Right cardiac atrium (tissue), 5 donors: ENCODE measurements at places on chromosomes 12 and 14. TPM values are rescaled to one million over a fixed set of nuclear protein-coding genes. Genes with fewer than 3 reads are reported as not detected.

GRCh38 chr12:68410018-68410660, 78.0 kb upstream of the MDM1 start:
- DNase-seq, result no peak

DNA sequence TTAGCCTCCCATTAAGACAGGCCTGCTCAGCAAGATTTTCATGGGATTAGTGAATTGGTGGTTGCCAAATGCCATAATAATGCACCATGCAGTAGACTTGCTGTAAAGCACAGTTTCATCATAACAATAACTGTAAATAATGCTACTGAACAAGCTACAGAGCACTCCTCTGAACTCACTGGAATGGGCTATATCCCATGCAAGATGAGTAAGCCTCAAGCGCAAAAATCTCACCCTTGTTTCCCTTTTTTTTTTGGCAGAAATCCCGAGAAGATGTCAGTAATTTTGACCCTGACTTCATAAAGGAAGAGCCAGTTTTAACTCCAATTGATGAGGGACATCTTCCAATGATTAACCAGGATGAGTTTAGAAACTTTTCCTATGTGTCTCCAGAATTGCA, 145.9 kb upstream of the HIF1A start:
- no peak for DNase-seq

- no peak for DNase-seq
Measured at GRCh38 chr12:116392061-116392460, 114.6 kb upstream of the MED13L start.

DNA sequence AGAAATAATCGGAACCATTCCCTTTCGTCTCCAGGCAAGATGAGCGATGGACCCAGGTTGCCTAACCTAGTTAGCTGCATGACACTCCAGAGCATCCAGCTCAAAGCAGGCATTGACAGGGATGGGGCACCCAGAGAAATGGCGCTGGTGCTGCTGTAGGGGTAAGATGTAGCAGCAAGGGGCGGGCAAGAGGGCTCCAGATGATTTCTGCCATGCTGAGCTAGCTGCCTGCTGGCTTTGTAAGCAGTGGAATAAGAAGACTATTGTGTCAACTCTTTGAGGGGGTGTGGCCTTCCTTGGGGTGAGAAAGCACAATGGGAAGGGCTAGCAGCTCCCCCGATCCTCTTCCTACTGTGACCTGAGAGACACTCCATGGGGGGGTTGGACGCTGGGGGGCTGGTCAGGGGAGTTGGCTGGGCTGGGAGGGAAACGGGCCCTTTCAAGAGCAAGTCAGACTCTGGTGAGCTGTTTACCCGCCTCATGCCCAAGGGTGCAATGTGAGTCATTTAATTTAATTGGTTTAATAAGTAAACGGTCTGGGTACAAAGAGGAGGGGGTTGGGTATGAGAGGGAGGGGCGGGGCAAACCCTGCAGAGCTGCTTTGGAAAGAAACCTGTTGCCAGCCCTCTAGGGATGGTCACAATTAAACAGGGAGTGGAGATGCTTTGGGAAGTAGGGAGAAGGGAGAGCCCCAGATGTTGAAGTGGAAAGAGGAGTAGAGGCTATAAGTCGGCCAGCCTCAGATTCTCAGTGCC, 50.5 kb downstream of the B4GALNT3 start:
- DNase-seq, result no peak

GRCh38 chr14:50823762-50824636, 7.0 kb downstream of the NIN start:
- DNase-seq, result no peak

GRCh38 chr14:104278214-104278534, 139.8 kb downstream of the KIF26A start:
- no peak for DNase-seq

GRCh38 chr14:102094101-102094500, 7.3 kb upstream of the HSP90AA1 start:
- DNase-seq, result peak; percentile 35

DNA sequence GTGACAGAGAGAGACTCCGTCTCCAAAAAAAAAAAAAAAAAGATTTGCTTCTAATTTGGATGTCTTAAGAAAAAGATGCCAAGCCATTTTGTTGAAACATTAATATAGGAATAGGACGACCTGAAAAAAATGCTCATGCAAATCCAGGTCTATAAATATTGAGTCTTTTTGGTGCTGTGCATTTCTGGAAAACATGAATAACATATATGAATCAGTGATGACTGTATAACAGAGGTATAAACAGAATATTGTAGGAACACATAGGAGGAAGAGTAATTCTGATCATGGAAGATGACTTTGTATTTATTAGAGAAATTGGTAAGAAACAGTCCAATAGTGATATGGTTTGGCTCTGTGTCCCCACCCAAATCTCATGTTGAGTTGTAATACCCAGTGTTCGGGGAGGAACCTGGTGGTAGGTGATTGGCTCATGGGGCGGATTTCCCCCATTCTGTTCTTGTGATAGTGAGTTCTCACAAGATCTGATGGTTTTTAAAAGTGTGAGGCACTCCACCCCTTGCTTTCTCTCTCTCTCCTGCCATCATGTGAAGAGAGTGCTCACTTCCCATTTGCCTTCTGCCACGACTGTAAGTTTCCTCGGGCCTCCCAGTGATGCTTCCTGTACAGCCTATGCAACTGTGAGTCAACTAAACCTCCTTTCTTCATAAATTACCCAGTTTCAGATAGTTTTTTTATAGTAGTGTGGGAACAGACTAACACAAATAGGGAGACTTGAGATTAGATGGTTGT, 3.0 kb upstream of the SRSF5 start:
- DNase-seq, result no peak

DNA sequence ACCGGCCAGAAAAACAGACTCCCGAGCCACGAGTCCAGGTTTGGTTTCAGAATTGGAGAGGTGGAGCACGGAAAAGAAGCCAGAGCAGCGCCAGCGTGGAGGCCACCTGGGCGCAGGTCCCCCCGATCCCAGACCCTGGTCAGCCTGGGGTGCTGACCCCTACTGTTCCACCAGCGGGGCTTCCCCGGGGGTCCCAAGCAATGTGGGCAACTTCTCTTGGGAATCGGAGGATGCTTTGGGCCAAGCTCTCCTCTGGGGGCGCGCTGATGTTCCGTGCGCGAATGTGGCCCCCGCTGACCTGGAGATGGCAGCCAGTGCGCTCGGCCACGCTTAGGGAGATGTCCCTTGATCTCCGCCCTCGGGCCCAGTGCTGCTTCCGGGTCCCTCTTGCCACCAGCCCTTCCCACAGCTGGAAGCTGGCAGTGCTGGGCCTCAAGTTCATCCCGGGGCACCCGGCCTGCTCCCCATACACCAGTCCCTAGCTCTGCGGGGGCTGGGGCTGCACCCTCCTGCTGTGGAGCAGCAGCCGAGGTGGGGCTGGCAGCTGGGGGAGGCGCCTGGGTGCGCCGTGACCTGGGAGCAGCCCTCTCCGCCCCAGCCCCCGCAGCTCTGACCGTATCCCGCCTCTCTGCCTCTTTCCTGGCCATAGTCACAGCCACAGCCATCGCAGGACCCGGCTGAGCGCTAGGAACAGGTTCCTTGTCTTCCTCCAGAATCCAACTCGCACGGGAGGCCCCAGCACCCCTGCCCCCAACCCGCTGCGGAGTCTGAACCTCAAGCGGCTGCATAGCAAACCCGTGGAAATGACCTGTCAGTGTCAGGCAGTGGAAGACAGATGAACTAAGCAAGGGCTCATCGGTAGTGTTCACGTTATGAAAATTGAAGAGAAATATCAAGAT, 91.2 kb downstream of the RCOR1 start:
- DNase-seq, result peak; percentile 48

DNA sequence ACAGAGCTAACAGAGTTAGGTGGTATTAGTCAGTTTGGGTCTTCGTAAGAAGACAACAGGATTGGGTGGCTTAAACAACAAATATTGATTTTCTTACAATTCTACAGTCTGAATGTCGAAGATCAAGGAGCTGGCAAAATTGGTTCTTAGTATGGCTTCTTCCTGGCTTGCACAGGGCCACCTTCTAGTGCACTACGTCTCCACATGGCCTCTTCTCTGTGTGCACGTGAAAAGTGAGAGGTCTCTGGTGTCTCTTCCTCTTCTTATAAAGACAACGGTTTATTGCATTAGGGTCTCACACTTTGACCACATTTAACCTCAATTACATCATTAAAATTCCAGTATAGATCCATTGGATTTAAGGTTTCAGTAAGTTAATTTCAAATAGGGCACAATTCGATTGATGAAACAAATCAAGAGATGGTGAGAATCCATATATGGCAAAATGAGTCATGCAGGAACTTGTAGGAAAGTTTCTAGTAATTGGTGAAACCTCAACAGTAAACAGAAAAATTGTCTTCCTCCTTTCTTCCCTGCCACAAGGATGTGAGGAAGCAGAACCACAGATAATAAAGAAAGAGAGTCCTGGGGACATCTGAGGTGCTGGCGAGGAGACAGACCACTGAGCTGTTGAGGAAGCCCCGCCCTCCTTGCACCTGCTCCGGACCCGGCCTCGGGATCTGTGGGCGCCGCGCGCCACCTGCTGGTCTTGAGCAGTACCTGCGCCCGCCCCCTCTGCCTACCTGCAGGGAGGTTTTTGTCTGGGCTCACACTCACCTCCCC, 846.7 kb downstream of the TMEM121 start:
- peak; percentile 71 for DNase-seq

DNA sequence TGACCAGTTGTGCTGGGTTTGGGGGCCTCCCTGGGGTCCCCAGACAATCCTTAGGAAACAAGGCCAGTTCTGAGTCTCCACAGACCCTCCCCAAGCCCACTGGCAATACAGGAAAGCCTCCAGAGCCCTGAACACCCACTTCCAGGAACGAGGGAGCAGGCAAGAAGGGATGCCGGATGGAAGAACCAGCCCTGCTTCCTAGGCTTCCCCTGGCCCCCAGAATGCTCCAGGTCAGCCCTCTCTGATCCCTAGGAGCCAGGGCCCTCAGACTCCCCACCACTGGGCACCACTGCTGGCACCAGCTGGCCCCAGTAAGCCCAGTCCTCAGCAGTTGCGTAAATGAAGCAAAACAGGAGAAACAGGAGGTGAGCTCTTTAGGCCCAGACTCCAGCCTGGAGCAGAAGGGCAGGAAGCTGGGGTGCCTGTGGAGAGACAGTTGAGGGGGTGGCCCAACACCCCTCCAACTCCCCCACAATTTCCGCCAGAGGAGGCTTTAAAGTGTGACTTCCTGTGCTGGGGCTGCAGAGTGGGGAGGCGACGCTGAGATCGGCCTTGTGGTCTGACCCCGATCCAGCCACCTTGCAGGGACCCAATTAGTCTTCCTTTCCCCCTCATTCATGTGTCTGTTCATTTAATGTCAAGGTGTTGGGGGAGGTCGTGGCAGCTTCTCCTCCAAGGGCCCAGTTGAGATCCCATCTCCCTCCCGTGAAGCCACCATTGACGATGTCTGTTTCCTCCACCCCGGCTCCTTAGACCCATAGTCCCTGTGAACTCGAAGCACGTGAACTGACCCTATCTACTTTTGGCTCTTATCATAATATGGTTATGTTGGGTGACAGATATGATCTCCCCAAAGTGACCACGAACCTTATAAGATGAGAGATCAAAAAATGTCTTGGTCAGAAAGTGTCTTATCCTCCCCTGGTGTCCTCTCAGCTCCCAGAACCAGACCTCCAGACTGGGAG, 4.7 kb downstream of the TNFRSF1A start:
- DNase-seq, result no peak

DNA sequence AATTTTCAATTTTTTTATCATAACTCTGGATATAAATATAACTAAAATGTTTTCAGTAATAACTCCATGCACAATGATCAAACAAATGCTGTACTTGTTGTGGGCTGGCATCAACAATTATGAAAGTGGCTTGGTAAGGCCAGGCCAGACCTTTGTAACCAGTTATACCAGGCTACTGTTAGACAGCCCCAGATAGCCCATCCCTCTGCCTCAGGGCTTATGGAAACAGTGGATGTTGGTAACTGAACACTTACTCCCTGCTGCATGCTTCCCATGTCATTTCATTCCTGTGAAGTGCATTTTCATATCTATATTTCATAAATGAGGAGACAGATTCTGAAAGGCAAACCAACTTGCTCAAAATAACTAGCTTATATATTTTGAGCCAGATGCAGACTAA, 195.0 kb downstream of the SYT1 start:
- no peak for DNase-seq

DNA sequence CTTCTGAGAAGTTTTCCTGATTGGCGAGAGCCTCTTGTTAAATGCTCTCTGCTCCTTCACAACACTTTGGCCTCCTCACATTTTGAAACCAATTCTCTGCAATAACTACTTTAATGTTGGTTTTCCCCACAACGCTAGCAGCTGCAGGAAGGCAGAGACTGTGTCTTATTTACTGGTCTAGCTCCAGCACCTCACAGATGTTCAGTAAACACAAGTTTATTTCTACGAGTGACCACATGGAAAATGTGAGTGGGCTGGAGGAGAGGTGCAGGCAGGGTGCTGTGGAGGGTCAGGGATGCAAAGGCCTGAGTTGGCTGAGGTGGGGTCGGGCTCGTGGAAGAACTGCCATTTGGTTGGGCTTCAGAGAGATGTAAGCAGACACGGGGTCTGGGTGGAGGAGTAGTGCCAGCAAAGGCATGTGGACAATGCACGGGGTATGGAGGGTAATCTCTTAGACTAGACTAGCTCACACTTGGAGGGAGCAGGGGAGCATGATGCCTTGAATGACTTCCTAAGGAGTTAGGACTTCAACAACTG, 117.4 kb upstream of the RTL1 start:
- DNase-seq, result no peak

DNA sequence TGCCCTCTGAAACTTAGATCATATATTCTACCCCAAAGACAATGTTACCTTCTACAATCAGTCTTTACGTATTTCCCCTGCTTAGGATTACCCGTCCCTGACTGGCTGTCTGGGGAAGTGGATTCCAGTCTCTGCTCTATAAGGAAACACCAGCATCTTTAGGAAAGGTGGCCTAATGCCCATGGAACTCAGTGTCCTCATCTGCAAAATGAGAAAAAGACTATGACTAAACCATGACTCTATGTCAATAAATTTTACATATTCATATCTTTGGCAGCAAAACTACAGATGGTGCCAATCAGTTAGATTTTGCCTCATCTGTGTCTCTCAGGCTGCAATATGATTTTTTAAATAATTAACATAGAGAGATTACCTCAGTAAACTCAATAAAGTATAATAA, 133.8 kb downstream of the ITPR2 start:
- DNase-seq, result no peak

- no peak for DNase-seq
Measured at GRCh38 chr12:40338621-40339020, 113.8 kb downstream of the LRRK2 start.

DNA sequence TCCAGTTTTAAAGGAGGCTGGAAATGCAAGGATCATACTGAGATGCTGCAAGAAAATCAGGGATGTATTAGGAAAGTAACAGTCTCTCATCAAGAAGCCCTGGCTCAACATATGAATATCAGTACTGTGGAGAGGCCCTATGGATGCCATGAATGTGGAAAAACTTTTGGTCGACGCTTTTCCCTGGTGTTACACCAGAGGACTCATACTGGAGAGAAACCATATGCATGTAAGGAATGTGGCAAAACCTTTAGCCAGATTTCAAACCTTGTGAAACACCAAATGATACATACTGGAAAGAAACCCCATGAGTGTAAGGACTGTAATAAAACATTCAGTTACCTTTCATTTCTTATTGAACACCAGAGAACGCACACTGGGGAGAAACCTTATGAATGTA, 24.5 kb downstream of the ZNF891 start:
- DNase-seq, result no peak

The GPHB5 gene
- not detected for total RNA-seq

The B4GALNT1 gene
- 1.2 TPM for total RNA-seq

The TMEM179 gene
- 0.57 TPM for total RNA-seq

The TAS2R42 gene
- total RNA-seq, result not detected

The DPY19L2 gene
- 48.1 TPM for total RNA-seq

The LRRC10 gene
- 19.7 TPM for total RNA-seq
